Right lobe of liver (tissue), 6 donors: ENCODE measurements at places on chromosomes 16 and 17. TPM values are rescaled to one million over a fixed set of nuclear protein-coding genes. Genes with fewer than 3 reads are reported as not detected.
A peak's percentile ranks its signal among the peaks of the same experiment; 100 is the strongest.

DNA sequence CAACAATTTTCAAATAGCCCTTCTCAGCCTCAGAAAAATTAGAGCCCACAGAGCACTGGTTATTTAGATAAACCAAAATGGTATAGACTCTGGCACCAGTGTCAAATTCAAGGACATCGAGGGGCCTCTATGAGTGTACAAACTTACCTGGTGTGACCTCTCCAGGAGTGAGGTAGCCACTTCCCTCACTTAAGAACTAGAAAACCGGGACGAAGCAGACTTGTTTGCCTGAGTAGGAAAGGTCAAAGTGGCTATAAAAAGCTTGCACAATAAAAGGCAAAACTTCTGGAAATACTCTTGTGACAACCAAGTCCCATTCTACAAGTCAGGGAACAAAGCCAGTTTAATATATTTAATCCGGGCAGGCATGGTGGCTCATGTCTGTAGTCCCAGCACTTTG, 39.2 kb upstream of the PRSS54 start:
- H3K4me3 ChIP-seq = no peak overlapping the region
- H3K27me3 ChIP-seq = no peaks in the 10 kb centered on the region
- no peaks in the 10 kb centered on the region for H3K4me1 ChIP-seq

GRCh38 chr17:55783684-55784245, 32.9 kb downstream of the PCTP start:
- no peaks in the 10 kb centered on the region for H3K27me3 ChIP-seq
- no peaks in the 10 kb centered on the region for H3K4me1 ChIP-seq
- H3K27ac ChIP-seq = no peak overlapping the region
- H3K36me3 ChIP-seq = no peaks in the 10 kb centered on the region
- DNase-seq = no peak
- no peak overlapping the region for H3K4me3 ChIP-seq

DNA sequence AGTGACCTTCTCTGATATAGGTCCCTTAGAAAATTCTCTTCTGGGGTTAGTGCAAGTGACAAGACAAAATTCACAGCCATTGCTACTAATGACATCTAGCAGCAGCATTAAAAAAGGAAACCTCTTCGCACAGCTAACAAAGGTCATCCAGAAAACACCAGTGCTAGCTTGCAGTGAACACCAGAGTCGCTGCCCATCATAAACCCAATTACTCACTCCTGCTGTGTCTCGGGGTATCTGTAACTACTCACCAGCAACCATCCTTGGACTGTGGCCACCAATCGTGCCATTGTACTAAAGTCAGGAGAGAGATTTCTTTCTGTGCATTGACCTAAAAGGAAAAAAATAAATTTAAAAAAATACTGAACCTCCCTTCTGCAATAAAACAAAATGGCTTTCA, 1494.7 kb upstream of the CDH8 start:
- H3K4me3 ChIP-seq = no peak overlapping the region
- H3K36me3 ChIP-seq = no peaks in the 10 kb centered on the region
- DNase-seq = no peak

- H3K4me1 ChIP-seq = peaks cover 3% of the 10 kb centered on the region
- no peak for DNase-seq
- H3K27me3 ChIP-seq = no peaks in the 10 kb centered on the region
- no peak overlapping the region for H3K27ac ChIP-seq
Observed at GRCh38 chr17:45013021-45013997, 38.1 kb downstream of the DCAKD start.

- no peaks in the 10 kb centered on the region for H3K36me3 ChIP-seq
- no peak overlapping the region for H3K27ac ChIP-seq
- no peaks in the 10 kb centered on the region for H3K4me1 ChIP-seq
- H3K27me3 ChIP-seq = no peaks in the 10 kb centered on the region
- DNase-seq = no peak
Observed at GRCh38 chr16:719815-720446, 1.0 kb upstream of the ANTKMT start.

DNA sequence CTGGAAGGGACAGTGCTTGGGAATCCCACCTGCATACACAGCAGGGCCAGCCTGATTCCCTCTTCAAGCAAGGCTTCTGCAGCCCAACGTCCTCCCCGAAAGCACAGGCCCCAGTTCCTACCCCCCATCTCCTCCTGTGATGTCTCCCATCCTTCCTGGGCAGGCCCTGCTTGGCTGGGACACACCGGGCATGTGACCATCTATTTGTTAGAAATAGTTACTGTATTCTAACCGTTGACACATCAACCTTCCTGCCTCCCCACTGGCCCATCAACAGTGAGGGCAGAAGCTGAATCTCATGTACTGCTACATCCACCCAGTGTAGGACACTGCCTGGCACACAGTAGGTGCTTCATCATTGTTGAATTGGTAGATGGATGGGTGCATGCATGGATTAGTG, 10.7 kb downstream of the PRR29 start:
- H3K27ac ChIP-seq = no peak overlapping the region
- H3K36me3 ChIP-seq = no peaks in the 10 kb centered on the region
- no peaks in the 10 kb centered on the region for H3K4me1 ChIP-seq
- no peak overlapping the region for H3K4me3 ChIP-seq

DNA sequence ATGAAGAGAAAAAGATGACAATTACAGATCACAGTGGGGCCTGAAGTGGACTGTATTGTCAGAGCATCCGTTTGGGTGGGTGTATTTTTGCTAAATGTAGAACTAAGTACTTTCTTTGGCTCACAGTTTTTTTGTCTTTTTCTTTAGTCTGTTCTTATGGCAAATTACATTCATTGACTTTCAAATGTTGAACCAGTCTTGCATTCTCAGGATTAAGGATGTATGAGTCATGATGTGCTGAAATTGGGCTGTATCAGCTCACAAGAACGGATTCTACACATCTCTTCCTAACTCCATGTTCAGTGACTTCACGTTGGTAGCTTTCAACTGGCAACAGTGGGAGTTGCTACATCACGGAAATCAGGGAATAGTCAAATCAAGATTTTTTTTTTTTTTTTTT, 66.5 kb downstream of the TEX2 start:
- no peak for DNase-seq
- H3K27me3 ChIP-seq = no peaks in the 10 kb centered on the region
- no peak overlapping the region for H3K4me3 ChIP-seq
- H3K27ac ChIP-seq = no peak overlapping the region

DNA sequence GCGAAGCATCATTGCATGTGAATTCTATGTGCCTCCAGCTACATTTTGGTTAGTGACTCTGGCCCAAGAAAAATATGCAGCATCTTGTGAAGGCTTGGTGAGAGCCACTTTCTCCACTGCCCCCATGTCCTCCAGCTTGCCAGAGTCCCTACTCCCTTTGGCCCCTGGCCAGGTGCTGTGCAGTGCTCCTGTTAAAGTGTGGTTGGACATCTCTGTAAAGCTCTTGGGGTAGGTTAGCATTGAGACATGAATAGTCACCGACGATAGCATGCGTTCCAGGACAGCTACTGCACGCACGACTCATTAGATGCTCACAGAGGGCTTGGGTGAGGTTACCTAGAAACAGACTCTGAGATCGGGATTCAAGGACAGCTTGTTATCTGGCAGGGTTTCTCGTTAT, 48.6 kb downstream of the FOXL1 start:
- H3K27ac ChIP-seq = no peak overlapping the region
- H3K27me3 ChIP-seq = no peaks in the 10 kb centered on the region
- H3K4me3 ChIP-seq = no peak overlapping the region
- H3K36me3 ChIP-seq = no peaks in the 10 kb centered on the region

- H3K27me3 ChIP-seq = no peaks in the 10 kb centered on the region
- H3K4me1 ChIP-seq = no peaks in the 10 kb centered on the region
- H3K27ac ChIP-seq = no peak overlapping the region
- no peak overlapping the region for H3K4me3 ChIP-seq
Observed at GRCh38 chr17:50841949-50842354, 6.6 kb downstream of the WFIKKN2 start.

DNA sequence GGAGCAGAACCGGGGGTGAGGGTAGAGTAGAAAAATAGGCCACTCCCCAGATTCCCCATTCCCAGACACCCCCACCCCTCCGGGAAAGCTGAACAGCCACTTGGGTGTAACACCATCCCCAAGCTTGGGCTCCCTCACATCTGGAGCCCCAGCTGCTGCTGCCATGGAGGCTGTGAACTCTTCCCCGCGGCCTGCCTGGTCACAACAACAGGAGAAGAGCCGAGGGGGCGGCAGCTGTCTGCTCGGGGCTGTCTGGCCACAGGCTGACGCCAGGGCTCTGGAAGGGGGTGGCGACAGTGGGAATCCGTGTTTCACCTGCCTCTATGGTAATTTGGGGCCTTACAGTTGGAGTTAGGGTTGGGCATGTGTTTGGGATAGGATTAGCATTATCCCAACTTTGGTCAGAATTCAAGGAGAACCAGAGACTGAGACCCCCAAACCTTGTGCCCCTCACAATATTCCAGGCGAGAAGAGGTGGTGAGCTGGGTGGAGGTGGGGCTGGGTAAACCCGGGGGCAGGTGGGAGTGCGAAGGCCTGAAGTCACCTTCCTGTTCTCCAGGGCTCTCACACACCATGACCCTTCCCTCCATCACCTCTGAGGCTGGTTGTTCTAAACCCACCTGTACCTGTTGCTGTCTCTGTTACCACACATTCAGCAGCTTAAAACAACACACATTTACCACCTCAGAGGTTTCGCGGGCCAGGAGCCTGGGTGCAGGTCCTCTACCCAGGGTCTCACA, 29.7 kb upstream of the NXPH3 start:
- H3K36me3 ChIP-seq = no peaks in the 10 kb centered on the region
- DNase-seq = no peak
- no peaks in the 10 kb centered on the region for H3K27me3 ChIP-seq
- H3K27ac ChIP-seq = no peak overlapping the region
- H3K4me3 ChIP-seq = no peak overlapping the region

GRCh38 chr16:67708368-67708771, 10.7 kb downstream of the GFOD2 start:
- H3K4me1 ChIP-seq = no peaks in the 10 kb centered on the region
- H3K36me3 ChIP-seq = no peaks in the 10 kb centered on the region
- H3K27ac ChIP-seq = no peak overlapping the region
- no peak overlapping the region for H3K4me3 ChIP-seq
- DNase-seq = no peak

- H3K4me1 ChIP-seq = peaks cover 17% of the 10 kb centered on the region
- no peaks in the 10 kb centered on the region for H3K36me3 ChIP-seq
- H3K27me3 ChIP-seq = no peaks in the 10 kb centered on the region
- DNase-seq = no peak
- no peak overlapping the region for H3K4me3 ChIP-seq
Observed at GRCh38 chr17:6654841-6655731, 3.5 kb downstream of the C17orf100 start.

GRCh38 chr17:5135726-5136579, 20.1 kb downstream of the USP6 start:
- DNase-seq = no peak
- H3K4me1 ChIP-seq = no peaks in the 10 kb centered on the region
- no peak overlapping the region for H3K4me3 ChIP-seq

GRCh38 chr17:17888371-17888770, 51.6 kb upstream of the SREBF1 start:
- H3K4me1 ChIP-seq = no peaks in the 10 kb centered on the region
- no peaks in the 10 kb centered on the region for H3K27me3 ChIP-seq
- no peak overlapping the region for H3K4me3 ChIP-seq
- no peaks in the 10 kb centered on the region for H3K36me3 ChIP-seq
- DNase-seq = no peak

GRCh38 chr17:8946476-8946875, 19.0 kb downstream of the PIK3R5 start:
- H3K4me1 ChIP-seq = no peaks in the 10 kb centered on the region
- no peaks in the 10 kb centered on the region for H3K27me3 ChIP-seq
- no peaks in the 10 kb centered on the region for H3K36me3 ChIP-seq
- no peak overlapping the region for H3K27ac ChIP-seq
- no peak for DNase-seq

DNA sequence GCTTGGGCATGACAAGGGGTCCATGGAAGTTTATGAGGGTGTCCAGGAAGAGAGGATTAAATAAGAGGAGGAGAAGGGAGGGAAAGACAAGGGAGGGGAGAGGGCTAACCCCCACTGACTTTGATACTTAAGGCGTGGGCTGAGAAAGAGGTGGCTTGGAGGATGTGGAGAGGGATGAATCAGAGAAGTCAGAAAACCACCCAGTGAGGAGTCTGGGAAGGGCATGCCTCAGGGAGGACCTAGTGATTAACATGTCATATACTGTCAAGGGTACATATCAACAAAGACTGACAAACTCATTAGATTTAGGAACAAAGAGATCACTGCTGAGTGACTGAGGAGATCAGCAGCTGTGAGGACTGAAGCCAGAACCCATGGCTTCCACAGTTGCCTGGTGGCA, 145.4 kb downstream of the IRX5 start:
- no peaks in the 10 kb centered on the region for H3K4me1 ChIP-seq
- H3K27ac ChIP-seq = no peak overlapping the region
- H3K36me3 ChIP-seq = no peaks in the 10 kb centered on the region
- DNase-seq = no peak

DNA sequence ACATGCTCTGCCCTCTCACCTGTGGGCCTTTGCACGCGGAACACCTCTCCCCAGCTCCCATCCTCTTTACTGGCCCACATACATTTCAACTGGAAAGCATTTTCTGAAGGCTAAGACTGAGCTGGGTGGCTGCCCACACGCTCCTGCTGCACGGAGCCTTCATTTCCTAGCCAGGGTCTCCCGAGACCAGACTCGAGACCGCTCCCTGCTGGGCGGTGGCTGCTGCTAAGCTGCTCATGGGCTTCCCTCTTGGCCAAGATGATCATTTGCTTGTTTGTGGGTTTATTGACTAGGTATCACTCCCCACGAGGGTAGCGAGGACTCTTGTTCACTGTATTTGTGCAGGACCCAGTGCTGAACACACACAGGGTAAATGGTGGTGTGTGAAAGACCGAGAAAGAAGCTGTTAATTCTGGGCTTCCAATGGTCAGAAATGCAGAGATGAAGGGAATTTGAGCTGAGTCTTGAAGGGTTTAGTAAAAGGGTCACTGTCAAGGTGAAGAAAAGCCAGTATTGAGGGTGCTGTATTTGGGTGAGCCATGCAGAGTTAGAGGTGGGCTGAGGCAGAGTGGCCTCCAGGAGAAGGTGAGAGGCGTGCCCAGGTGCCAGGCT, 907 bp downstream of the TRAPPC2L start:
- no peaks in the 10 kb centered on the region for H3K27me3 ChIP-seq
- peaks cover 11% of the 10 kb centered on the region for H3K36me3 ChIP-seq
- peak; percentile 85 for DNase-seq

DNA sequence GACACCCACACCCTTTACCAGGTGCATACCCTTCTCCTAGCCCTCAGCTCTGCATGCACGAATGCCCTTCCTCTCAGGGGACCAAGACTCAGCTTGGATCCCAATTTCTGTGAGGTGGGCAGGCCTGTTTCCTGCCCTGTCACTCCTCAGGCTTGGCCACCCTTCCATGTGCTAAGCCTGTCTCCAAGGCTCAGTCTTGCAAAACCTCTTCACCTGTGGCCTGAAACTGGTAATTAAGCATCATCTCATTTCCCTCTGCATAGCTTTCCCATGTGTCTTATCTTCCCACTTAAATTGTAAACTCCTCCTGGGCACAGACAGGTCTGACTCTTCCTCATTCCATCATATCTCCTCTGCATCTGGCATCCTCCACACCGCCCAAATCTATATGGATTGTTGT, 31.0 kb upstream of the SMPD3 start:
- H3K27ac ChIP-seq = peak overlapping the region; percentile 65
- H3K4me1 ChIP-seq = peaks cover 2% of the 10 kb centered on the region
- no peaks in the 10 kb centered on the region for H3K36me3 ChIP-seq
- no peaks in the 10 kb centered on the region for H3K27me3 ChIP-seq

- H3K27ac ChIP-seq = no peak overlapping the region
- H3K4me3 ChIP-seq = no peak overlapping the region
- no peak for DNase-seq
- no peaks in the 10 kb centered on the region for H3K36me3 ChIP-seq
Observed at GRCh38 chr17:40623419-40624210, 24.0 kb downstream of the SMARCE1 start.

GRCh38 chr17:63529711-63530556, 6.8 kb downstream of the KCNH6 start:
- no peak overlapping the region for H3K27ac ChIP-seq
- H3K36me3 ChIP-seq = no peaks in the 10 kb centered on the region
- no peaks in the 10 kb centered on the region for H3K27me3 ChIP-seq
- H3K4me1 ChIP-seq = no peaks in the 10 kb centered on the region

Gene CENPN
- 11.4 TPM for total RNA-seq

Gene CDH5
- 17.6 TPM for total RNA-seq
